ENCODE measurements at places on chromosomes 4 and X.

GRCh38 chrX:104195489-104196084, 29.3 kb downstream of the FAM199X start:
- no peak for DNase-seq

DNA sequence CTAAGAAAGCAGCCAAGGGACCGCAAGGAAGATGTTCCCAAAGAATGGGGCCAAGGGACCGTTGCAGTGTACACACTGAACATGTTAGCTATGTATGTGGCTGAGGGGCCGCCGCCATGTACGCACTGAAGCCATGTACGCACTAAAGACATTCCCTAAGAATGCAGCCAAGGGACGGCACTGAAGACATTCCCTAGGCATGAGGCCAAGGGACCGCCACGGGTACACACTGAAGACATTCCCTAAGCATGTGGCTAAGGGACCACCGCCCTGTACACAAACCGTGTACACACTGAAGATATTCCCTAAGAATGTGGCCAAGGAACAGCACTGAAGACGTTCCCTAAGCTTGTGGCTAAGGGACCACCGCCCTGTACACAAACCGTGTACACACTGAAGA, 54.0 kb downstream of the DHRSX start:
- no peak for DNase-seq

DNA sequence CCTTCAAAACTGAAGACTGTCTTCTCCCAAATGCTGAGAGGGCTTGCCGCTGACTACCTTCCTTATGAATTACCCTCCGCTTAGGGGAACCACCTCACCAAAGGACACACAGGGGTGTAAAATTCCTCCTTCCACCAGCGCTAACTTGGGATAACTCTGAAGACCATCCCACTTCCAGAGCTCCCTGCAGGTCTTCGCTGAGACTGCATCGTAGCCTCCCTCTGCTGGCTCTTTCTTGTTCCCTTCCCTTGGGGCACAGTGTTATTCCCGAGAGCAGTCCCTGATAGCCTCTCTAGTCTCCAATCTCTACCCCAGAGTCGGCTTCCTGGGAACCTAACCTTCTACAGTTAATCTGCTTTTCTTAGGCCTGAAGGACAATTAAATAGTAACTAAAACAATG, 725.5 kb upstream of the ATOH1 start:
- DNase-seq: no peak

DNA sequence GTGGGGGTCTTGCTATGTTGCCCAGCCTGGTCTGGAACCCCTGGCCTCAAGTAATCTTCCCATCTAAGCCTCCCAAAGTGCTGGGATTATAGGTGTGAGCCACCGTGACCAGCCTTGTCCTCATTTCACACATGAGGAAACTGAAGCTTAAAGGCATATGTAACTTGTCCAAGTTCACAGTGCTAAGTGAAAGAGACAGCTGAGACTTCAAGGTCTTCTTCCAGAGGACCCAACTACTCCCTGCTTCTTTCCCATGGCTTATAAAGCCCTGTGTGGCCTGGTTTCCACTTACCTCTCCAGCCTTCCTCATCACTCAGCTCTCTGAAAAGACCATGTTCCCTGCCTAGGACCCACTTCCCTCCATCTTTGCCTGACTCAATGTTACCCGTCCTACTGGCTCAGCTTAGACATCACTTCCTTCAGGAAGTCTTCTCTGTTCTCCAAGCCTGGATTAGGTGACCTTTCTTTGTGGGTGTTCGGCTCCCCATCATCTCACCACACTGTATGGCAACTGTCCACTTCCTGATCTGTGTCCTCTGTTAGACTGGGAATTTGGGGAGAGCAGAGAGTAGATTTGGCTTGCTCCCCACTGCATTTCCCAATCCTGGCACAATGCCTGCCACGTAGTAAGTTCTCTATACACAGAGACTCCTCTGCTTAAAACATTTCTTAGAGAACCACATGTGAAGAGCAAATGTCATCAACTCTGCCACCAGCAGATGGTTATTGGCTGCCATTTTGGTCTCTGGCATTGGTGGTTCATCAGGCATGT, 30.4 kb upstream of the LAMP2 start:
- DNase-seq: peak; percentile 5

DNA sequence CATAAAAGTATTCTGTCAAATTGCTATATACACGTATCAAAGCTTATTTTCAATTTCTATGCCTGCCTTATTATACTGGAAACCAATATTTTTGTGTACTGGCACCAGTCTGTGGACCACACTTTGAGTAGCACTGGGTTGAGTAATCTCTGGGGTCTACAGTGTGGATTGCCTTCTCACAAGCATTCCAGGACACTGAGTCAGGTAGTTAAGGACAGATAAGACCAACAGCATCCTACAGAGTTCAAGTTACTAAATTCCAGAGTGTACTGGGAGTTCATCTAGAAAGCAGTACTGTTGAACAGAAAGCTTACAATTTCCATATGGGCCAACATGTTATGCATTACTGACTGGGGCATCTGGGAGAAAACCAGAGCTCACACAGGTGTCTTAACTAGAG, 61.8 kb downstream of the VMA21 start:
- no peak for DNase-seq

GRCh38 chr4:153741541-153741940, 18.3 kb downstream of the RNF175 start:
- no peak for DNase-seq

DNA sequence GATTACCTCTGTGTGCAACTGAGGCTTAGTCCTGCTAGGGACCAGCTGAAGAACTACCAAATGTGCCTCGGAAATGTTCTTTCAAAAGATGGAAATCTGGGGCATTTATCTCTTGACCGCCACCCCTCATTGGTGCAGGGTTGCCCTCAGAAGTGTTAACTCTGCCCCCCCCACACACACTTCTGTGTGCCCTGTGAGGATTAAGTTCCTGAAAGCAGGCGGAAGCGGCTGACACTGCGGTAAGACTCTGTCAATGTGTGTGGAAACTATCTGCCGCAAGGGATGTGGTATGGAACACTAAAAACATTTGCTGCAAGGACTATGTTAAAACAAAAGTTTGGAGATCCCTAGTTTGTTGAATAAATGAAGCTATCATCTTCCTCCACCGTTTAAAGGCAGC, 106.9 kb upstream of the NDP start:
- no peak for DNase-seq

DNA sequence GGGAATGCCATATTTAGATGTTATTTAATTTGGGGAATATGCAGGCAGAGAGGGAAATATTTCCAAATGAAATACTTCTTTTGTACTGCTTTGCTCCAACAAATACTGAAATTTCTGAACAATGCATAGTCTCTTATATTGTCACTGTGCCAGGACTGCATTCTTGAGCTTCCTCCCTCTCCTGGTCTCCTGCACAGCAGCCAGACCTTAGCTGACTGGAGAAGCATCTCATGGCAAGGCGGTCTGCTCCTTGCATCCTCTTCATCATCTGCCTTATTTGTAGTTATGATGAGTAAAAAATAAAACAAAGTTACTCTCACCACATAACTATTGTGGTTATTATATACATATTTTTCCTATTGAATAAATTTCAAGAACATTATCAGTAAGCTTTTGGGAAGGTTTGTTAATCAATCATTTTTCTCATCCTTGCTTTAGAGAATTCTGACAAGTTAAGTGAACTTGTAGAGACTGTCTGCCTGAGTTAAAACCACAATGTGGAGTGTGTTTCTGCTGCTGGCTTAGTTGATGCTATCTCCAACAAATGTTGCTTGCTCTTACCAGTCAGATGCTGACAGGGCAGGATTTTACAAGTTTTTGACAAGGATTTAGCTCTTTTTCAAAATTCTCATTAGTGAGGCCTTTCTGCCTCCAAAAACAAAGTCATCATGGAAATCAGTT, 153.6 kb downstream of the SOWAHB start:
- peak; percentile 96 for DNase-seq

DNA sequence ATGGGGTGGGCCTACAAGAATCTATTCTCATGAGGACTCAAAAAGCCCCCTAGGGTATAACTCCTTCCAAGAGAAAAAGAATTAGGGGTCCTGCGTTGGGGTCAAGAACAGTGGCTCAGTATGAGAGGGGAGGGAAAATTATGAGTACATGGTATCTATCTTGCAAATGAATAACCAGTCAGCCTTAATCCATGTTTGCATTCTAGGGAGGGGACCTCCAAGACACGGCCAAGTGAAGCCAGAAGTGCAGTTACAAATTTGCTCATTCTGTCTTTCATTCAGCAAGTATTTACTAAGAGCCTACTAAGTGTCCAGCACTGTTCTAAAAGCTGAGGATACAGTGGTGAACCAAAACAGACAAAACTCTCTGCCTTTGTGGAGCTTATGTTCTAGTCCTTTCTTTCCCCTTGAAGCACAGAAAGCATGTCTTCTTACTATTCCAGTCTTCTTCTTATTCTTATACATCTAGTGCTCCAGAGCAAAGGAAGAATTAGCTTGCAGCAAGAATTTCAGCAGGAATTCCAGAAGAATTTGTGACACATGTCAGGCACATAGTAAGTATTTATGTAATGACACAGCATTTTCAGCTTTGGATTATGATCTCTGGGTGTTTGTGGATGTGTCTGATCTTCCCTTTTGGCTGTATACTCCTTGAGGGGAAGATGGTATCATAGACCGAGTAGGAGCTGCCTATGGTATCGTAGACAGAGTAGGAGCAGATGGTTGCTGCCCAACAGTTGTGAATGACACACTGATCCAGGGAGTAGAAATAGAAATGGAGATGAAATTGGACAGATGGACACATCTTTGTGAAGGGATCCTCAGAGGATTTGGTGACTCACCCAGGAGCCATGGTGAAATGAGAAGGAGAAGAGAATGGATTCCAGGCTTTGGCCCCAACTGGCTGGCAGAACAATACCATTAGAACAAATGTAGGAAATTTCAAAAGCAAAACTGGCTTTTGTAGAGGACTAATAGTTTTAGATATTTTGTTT, 75.9 kb downstream of the COQ2 start:
- DNase-seq: no peak

DNA sequence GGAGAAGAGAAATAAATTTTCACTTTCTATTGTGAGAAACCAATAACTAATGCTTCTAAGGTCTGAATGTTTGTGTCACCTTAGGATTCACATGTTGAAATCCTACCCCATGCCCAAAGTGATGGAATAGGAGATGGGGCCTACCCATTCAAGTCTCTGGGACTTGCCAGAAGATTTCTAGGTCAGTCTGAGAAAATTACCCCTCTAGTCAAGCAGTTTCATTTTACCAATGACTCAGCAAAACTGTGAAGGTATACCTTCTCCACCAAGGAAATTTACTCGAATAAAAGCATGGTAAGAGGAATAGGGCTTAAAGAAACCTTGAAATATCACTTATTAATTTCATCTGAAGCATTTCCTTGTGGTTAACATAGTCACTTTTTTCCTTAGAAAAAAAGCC, 23.5 kb upstream of the PAPSS1 start:
- no peak for DNase-seq

- DNase-seq: no peak
Observed at GRCh38 chr4:2819244-2820215, 24.1 kb upstream of the ADD1 start.

All from fibroblast of skin of left biceps (primary cell).